ENCODE measurements at places on chromosomes 13 and 19. TPM values are rescaled to one million over a fixed set of nuclear protein-coding genes. Genes with fewer than 3 reads are reported as not detected.

DNA sequence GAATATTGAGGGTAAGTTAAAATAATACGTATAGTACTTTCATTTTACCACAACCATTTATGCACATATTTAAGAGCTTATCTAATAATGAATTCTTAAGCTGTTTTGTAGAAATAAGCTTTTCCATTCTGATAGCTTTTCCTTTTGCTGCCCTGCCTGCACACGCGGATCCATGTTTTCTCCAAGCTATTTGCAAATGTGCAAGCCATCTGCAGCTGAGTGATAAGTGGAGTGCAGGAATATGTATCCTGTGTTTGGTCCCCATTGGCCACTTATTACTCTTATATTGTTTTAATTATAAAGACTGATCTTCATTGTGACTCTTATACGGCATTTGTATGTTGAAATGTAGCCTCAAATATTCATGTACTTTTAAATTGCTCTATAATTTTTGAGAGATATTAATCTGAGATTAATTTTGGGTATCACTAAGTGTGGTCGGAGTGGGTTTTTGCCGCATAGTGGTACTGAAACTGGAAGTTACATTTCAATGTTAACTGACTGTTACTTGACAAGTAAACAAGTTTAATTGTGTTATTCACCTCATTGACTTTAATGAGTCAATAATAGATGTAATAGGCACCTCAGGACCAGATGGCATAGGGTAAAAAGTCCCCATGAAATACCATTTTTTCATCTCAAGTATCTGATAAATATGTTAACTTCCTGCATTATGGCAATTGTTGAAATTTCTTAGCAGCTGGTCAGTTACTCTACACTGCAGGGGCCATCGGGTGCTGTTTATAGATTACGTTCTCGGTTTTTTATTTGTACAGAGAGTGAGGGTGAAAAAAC is 1567.4 kb downstream of the EFNB2 start:
- no peak for DNase-seq

Gene ZNF573
- 0.13 TPM for total RNA-seq

DNA sequence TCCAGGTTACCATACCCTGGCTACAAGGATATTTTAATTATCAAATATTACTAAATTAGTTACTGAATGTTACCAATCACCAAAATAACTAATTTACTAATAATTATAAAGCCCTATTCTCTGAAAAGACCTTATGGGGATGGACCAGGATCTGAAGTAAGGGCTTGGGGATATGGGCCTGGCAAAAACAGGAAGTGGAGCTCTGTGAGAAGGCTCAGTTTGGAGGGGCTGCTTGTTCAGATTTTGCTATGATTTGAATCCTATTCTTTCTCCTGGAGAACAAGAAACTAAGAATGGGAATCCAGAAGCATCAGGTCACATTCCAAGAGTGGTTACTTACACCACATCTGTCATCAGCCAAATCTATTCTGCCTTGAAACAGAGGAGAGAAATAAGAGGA is 148.1 kb downstream of the DNAJC15 start:
- no peak for DNase-seq

Gene ZNF610
- total RNA-seq = 2.5 TPM

DNA sequence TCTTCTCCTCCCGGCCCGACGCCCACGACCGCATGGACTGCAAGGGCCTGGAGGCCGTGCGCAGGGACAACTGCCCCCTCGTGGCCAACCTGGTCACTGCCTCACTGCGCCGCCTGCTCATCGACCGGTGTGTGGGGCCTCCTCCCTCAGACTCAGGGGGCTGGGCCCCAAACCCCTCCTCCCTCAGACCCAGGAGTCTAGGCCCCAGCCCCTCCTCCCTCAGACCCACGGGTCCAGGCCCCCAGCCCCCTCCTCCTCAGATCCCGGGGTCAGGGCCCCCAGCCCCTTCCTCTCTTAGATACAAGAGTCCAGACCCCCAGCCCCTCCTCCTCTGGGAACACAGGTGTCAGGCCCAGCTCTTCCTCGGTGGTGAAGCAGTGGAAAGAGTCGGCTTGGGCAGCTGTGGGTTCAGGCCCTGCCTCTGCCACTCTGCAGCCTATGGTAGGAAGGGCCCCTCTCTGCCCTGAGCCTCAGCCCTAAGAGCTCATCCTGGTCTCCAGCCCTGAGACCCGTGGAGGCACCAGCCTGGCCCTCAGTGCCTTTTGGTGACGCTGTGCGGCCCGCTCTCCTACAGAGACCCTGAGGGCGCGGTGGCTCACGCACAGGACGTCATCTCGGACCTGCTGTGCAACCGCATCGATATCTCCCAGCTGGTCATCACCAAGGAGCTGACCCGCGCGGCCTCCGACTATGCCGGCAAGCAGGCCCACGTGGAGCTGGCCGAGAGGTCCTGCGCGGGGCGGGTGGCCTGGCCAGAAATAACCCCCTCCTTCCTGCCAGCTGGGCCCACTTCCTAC is 3.7 kb upstream of the SPIB start:
- DNase-seq = peak; percentile 63

Gene WDR87
- 0.03 TPM for total RNA-seq

DNA sequence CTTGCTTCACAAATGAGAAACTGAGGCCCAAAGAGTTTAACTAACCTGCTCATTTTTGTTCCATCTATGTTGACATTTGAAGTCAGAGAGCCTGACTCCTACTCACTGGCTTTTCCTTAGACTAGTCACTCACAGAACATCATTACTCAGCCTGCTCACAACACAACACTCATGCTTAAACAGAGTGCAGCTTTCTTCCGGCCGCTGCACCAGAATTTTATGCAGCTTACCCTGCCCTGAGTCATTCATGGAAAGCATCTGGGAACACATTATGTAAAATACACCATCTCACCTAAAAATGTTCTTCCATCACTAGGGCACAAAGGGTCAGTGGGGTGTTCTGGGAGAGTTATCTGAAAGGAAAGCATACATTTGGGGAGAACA is 303.4 kb downstream of the SPRY2 start:
- DNase-seq = peak; percentile 91

Gene TMC4
- total RNA-seq = 0.11 TPM

DNA sequence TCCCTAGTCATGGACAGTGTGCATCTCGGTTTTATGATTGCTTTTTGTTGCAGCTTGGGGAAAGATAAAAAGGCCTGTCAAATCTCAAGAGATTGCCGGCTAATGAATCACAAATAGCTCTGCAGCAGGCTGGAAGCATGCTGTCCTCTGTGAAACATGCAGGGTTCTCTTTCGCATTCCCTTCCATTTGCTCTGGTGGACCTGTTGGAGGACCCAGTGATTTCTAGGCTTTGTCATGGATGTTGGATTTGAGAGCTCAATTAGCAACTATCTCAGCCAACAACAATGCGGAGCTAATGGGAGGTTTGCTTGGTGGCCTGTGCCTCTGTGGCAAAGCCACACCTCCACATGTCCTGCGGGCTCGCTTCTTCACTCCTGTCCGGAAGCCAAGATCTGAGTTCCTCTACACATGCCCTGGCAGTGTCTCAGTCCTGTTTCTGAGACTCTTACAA is 418.1 kb upstream of the ARGLU1 start:
- no peak for DNase-seq

Gene EFNB2
- 5.8 TPM for total RNA-seq

DNA sequence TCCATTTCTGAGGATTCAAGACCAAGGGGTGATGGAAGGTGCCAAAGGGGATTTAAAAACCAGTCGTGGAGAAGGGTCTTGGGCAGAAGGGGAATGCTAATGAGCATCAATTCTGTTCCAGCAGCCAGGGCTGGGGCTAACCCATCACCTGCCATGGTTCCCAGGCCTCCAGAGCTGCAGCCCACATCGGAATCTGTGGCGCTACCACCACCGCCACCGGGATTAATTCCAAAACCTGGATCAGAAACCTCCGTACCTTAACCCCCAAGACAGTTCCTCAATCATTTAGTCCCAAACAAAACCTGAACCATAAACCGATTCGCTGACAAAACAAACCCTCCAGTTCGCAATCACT is 583 bp downstream of the ZNF615 start:
- no peak for DNase-seq

DNA sequence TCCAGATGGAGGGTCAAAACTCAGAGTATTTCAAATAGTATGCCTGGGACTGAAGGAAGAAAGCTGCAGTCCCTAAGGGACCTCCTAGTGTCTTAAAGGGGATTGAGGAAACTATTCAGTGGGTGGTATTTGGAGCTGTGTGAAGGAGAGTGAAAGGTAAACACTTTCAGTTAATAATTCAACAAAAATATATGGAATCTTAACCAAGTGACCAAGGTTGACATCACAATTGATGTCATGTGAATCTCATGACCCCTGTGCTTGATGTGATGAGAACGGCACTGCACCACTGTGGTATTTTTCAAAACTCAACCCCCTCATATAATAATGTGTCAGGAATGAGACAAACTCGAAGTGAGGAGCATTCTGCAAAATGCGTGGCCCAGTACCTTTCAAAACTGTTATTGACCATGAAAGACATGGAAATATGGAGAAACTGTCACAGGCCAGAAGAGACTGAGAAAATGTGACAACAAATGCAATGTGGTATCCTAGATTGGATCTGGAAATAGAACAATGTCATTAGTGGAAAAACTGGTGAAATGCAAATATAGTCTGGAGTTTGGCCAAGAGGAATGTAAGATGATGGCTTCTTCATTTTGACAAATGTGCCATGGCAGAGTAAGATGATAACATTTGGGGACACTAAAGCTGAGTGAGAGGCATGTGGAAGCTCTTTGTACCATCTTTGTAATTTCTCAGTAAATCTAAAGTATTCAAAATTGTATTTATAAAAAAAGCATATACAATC is 553.9 kb downstream of the RFC3 start:
- no peak for DNase-seq

- no peak for DNase-seq
Measured at GRCh38 chr13:72754111-72754510, 26.4 kb downstream of the BORA start.

GRCh38 chr13:98507282-98507797 is 69.6 kb downstream of the STK24 start:
- DNase-seq = peak; percentile 61

Measured in SJSA1 (cell line).